ENCODE measurements at places on chromosomes 1 and 21. TPM values are rescaled to one million over a fixed set of nuclear protein-coding genes. Genes with fewer than 3 reads are reported as not detected.
A peak's percentile ranks its signal among the peaks of the same experiment; 100 is the strongest.

The MAP3K7CL gene
- polyA plus RNA-seq = 6.4 TPM

The KRTAP19-1 gene
- not detected for polyA plus RNA-seq

The PLA2G2A gene
- 3.8 TPM for polyA plus RNA-seq

The CFAP107 gene
- polyA plus RNA-seq = 1.5 TPM

The LAPTM5 gene
- polyA plus RNA-seq = 29.7 TPM

The FCRLA gene
- polyA plus RNA-seq = 0.15 TPM

The HSD11B1 gene
- polyA plus RNA-seq = 5.5 TPM

DNA sequence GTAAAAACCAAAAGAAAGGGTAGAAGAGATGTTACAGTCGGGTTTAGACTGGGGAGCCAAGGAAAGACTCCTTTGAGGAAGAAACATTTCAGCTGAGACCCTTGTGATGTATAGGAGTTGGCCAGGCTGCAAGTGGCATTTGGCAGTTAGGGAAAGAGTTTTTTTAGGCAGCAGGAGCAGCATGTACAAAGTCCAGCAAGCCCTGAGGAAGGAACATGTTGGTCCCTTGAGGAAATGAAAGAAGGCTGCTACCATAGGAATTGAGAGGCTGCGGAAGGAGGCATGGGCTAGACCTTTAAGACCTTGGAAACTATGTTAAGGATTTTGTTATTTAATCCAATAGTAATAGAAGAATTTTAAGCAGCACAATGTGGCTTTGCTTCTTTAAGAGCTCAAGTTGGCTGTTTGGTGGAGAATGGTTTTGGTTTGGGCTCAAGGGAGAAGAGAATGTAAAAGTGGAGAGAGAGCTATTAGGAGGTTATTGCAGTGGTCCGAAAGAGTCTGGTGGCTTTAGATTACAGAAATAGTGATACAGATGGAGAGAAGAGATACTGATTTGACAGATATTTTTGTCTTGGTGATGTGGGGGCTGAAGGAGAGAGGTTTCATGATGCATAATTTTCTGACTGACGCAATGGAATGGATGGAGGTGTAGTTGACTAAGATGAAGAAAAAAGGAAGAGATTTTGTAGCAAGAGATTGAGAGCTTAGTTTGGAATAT, 26.6 kb downstream of the SMAP2 start:
- no peak for DNase-seq

GRCh38 chr1:177219554-177220458, 49.0 kb downstream of the BRINP2 start:
- DNase-seq = no peak

- no peak for DNase-seq
These were observed 79.9 kb downstream of the DMRTA2 start for GRCh38 chr1:50343323-50343722.

GRCh38 chr1:151047925-151048644, 534 bp downstream of the C1orf56 start:
- peak; percentile 66 for DNase-seq

- DNase-seq = no peak
These were observed 31.7 kb downstream of the ABL2 start for GRCh38 chr1:179197690-179198297.

DNA sequence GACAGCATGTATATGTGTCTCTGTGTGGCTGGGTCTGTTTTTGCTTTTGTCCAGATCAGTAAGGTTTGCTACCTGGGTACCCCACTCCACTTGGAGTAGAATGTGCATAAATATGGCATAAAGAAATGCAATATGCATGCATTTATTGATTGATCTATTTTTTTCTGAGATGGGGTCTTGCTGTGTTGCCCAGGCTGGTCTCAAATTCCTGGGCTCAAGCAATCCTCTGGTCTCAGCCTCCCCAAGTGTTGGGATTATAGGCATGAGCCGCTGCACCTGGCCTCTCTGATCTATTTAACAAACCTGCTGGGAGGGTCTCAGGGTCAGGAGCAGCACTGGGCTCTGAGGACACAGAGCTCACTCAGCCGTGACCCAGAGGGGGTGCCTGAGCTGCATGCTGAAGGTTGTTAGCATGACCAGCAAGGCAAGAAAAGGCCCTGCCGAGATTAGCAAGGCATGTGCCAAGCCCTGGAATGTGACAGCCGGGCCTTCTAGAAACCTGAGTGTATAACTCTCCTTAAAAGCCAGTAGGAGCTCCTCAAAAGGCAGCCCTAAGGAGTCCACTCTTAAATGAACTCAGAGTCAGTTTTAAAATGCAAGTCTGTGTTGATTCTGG, 22.5 kb downstream of the PCSK9 start:
- no peak for DNase-seq

DNA sequence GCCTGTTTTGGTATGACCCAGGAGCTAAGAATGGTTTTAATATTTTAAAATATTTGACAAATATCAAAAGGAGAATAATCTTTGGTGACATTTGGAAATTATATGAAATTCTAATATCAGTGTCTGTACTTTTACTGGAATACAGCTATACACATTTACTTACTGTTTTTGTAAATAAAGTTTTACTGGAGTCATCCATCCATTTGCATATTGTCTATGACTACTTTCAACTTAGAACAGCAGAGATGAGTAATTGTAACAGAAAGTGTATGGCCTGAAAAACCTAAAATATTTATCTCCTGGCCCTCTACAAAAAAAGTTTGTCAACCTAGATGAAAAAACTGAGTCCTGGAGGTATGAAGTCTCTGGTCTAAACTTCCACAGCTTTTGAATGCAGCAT, 5.8 kb upstream of the MAP3K7CL start:
- DNase-seq = no peak

DNA sequence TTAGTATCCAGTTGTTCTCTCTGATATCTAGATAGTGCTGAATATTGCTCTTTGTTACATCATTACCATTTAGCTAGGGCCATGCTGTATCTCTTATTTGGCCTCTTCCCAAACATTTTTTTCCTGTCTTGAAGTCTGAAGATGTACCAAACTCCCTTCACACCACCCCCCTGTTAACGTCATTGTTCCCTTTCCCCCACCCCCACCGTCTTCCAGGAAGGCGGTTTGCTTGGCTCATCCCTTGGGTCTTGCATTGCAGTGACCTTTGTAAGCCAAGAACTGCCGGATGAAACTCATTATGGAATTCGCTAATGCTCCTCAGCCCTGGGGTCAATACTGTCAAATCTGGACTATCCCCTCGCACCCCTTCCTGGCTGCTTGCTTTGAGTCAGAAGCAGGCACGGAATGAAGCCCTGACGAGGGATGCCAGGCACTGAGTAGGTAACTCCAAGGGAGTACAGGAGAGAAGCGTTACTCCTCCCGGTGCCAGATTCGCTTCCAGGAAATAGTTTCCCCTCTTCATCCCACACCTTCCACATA, 283.1 kb downstream of the TM2D1 start:
- no peak for DNase-seq

- no peak for DNase-seq
These were observed 320.2 kb upstream of the NFIA start for GRCh38 chr1:60762176-60762575.

- DNase-seq = no peak
These were observed 111.6 kb upstream of the FGGY start for GRCh38 chr1:59185163-59185860.

DNA sequence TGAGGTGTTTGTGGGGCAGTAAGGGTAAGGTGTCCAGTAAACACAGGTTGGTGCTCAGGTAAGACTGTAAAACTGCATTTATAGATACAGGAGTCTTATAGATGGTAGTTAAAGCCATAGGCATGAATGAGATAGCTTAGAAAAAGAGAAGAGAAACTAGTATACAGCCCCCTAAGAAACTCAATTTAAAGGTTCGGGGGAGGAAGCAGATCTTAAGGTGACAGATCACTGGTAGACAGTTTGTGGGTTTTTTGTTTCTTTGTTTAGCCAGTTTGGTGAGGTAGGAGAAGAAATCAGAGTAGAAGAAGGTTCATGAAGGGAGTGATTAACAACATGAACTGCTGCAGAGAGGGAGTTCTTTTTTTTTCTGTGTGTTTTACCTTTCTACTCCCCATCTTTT, 6.1 kb upstream of the AGO3 start:
- DNase-seq = no peak

- no peak for DNase-seq
These were observed 3.2 kb upstream of the THEMIS2 start for GRCh38 chr1:27868932-27869718.

GRCh38 chr21:42437786-42438185, 34.1 kb downstream of the UBASH3A start:
- DNase-seq = no peak

GRCh38 chr1:151809290-151809984, 4.2 kb upstream of the LINGO4 start:
- no peak for DNase-seq

DNA sequence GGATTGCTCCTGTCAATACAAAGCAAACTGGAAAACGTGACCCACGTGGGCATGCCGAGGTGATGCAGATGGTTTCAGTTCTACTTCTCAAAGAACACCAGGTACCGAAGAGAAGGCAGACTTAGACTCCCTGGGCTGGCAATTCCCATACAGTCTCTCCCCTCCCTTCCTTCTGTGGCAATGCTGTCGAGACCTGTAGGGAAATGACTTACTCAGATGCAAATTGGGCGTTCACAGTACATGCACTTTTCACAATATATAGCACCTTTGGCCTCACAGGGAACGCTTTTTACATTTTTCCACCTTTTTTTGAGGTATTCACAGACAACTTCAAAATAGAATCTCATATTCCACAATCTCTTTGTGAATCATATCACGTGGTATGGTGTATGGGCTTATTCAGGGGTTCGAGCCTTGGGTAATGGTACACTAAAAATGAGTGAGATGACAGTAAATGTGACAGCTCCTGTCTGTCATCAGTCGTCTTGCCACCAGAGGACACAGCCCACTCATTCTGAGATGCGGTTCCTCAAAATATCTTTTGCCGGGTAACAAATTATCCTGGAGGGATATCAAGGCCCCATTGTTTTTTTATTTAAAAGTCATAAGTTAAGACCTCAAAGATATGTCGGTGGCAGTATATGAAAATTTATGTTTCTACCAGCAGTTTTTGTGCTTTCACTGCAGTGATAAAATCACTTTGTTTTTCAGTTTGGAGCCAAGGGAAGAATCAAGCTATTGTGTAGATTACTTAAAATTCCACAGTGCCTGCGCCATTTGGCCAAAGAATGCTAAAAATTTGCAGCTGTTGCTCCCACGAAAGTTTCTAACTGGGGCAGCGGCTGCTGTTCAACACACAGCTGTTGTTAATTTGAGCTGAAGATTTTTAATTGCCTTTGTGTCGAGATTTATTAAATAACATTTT, 168.4 kb downstream of the ZZZ3 start:
- DNase-seq = peak; percentile 44

DNA sequence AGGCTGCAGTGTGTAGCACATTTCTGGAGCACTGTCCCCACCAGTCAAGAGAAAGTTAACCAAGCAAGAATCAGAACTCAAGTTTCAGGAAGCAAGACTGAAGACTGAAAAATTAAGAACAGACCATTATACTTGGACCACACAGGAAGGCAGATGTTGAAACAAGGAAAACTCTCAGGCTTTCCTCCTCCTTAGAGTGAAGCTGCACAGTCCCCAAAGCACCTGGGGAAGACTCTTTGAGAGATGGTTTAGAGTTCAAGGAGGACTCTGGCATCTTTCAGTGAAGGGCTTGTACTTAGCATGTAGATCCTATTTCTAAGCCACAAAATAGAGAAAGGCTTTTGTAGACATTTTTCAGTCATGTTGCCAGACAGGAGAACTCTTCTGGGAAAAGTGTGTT, 113.7 kb upstream of the KCTD3 start:
- DNase-seq = no peak

DNA sequence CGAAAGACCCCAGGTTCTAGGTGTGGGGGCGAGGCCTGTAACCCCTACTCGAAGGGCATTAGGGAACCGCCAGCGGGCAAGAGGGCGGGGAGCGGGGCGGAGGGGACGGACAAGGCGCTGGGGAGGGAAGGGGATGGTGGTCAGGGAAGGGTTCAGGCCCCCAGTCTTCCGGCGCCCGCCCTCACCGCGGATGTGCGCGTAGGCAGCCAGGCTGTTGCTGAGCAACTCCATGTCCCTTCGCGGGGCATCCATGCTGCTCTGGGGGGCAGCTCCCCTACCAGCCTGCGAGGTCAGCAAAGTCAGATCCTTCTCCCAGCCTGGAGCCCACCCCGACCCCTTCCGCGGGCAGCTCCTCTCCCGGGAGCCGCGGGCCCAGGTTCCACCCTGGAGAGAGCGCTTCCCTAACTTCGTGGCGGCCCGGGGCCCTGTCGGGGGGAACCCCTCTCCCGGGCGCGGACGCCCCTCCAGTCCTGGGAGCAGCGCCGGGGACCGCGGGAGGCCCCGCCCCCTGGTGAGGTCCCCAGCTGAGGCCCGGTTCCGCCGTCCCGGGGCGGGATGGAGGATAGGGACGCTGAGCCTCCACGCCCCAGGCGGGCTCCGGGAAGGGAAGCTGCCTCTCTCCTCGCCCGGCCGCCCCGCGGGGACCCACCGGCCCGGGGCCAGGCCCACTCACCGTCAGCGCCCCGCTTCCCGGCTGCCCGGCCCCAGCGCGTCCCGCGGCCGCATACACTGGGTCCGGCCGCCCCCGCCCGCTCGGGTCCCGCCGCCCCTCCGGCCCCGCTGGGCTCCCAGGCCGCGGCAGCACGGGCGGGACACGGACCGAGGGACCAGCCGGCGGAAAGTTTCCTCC, 434 bp downstream of the EVA1B start:
- DNase-seq = no peak

- no peak for DNase-seq
These were observed 21.6 kb upstream of the TARDBP start for GRCh38 chr1:10990828-10991227.

DNA sequence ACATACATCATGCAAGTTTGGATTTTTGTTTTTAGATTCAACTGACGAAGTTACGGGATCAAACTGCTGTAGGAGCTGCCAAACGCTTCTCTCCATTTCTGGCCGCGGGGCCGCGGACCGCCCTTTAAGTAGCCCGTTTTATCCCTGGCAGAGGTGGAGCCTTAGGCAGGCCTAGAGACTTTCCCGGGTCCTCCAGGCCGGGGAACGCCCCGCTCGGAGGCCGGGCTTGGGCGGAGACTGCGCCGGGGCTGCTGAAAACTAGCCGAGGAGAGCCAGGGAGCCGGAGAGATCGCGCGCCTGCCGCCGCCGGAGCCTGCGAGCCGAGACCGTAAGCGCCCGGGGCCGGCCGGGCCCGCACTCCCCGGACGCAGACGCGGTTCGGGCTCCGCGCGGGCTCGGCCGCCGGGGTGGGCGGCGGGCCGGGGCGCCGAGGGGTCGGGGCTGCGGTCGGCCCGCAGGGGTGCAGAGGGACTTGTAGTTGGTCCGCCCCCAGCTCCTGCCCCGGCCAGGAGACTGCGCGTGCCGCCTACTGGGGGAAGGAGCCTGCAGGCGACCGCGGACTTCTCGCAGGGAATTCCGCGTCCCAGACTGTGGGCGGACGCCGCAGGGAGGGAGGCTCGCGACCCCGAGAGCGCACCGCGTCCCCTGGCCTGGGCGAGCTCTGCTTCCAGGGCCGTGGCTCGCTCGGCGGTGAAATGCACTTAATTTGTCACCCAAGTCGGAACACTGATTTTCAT, at the start of gene EPHX1:
EPHX1 (plus strand) TSS at position 283 of the 737 bp plus-strand sequence. CDS start 18,606 bp downstream, outside the sequence.
- peak; percentile 84 for DNase-seq

GRCh38 chr21:28445141-28445830, 547.4 kb downstream of the LTN1 start:
- no peak for DNase-seq

- no peak for DNase-seq
These were observed 5.8 kb upstream of the CD1C start for GRCh38 chr1:158283965-158284364.
